ENCODE measurements at places on chromosomes 1 and 21.

- DNase-seq = no peak
Observed at GRCh38 chr1:226526801-226527595, 21.6 kb upstream of the STUM start.

DNA sequence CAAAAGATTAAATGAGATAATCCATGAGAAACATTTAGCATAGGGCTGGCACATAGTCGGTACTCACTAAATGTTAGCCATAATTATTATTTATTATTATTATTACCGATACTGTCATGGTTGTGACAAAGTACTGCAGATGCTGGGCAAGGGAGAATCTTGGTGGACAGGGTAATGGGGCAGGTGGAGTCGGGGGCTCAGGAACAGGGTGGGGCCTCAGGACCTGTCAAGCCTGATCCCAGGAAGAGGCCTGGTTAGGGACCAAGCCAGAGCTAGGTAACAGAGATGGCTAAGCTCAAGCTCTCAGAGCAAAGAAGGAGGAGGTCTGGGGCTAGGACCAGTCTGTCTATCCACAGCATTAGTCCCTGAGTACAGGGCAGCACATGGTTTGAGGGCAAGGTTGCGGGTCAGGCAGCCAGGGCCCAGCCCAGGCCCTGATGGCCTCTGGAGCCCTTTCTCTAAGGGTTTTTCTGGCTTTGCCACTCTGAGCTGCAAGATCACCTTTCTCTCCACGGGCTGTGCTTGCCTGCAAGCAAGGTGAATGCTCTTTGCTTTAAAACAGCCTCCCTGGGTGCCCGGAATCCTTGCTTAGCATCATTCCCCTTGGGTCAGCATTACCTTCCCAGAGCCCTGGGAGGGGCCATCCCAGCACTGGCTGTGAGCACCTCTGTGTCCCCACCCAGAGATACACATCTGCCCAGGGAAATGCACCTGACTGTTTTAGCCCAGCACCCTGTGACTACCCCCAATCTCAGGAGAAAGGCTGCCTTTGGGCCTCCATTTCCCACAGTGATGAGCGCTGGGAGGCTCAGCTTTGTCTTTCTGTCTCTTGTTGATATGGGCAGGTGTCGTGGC lies 572.0 kb downstream of the PTPRU start:
- no peak for DNase-seq

GRCh38 chr1:231603598-231604275 lies 22.9 kb upstream of the DISC1 start:
- DNase-seq = peak; percentile 54

GRCh38 chr1:9246841-9247785 lies 12.5 kb downstream of the H6PD start:
- no peak for DNase-seq

DNA sequence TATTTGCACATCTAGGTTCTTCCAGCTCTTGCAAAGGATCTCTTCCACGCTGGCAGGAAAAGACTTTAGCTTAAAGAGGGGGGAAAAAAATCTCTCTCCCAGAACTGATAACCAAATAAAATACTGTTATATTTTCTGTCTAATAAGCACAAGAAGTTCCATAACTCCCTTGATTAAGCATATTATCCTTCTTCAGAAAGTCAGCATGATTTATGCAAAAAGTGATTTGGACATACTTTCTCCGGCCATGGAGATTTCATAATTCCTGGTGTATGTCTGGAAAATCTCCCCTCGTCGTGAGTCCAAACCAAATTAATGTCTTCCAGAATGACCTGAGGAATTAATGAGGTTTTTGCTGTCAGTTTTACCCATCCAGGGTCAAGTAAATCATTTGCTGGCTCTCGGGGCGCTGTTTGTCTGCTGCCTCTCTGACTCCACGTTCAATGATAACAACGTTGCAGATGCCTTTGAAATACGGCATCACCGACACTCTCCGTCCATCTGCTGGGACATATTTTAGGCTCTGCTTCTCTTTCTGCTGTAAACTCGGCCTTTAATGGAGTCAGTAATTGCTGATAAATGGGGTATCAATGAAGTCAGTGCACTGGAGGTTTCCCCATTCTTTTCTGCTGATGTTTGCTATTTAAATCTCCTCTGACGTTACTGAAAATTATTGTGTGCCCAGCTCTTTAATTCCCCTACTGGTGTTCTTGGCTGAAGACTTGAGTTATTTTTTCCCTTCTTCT lies 112.9 kb downstream of the HLX start:
- no peak for DNase-seq

- no peak for DNase-seq
Observed at GRCh38 chr1:66237042-66237441, 296.9 kb upstream of the SGIP1 start.

- DNase-seq = peak; percentile 17
Observed at GRCh38 chr1:190373705-190374336, 103.8 kb downstream of the BRINP3 start.

GRCh38 chr1:201946224-201946908 lies at the start of gene LMOD1:
LMOD1 (minus strand) TSS chr1:201946548; CDS start chr1:201946340, 208 bp downstream.
- no peak for DNase-seq

DNA sequence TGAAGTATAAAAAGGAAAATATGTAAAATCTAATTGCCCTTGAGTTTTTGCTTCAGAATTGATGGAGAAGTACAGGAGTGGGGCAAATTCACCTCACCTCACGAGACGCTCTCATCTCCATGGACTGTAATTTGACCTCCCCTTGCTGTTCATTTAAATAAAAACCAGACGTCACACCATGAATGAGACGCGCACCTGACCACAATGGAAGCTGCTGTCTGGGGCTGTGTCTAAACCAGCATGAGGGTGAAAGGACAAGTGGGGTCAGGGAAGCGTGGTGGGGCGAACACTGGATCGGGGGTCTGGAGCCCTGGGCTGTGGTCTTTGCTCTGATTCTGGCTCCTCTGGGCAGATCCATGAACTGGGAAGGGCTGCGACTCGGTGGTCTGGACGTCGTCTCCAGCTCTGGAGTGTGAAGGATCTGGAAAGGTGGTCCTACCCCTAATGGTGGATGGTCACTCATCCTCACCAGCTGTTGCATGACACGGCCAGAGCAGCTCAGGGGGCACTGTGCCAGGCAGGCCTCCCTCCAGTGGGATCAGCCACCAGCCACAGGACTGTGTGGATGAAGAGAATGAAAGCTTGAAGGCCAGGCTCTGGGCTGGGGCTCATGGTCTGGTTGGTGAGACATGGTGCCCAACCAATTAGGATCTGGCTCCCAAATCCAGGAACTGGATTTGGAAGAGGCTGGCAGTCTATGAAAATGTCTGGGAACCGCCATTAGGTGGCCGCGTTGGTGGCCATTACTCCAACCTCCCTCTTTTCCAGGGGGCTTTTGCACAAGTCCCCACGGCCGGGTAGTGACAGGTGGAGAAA lies 728.6 kb downstream of the PTPRU start:
- no peak for DNase-seq

GRCh38 chr1:9186082-9186859 lies 48.3 kb upstream of the H6PD start:
- no peak for DNase-seq

- DNase-seq = no peak
Observed at GRCh38 chr1:230986976-230987375, 8.1 kb downstream of the ARV1 start.

All from Panc1 (cell line).